ENCODE measurements at places on chromosomes 4 and X.

GRCh38 chr4:112251019-112251643, 19.5 kb downstream of the AP1AR start:
- DNase-seq = no peak

GRCh38 chrX:133715715-133716114, 269.7 kb downstream of the GPC3 start:
- no peak for DNase-seq

- no peak for DNase-seq
Observed at GRCh38 chr4:158209825-158210807, at the start of gene TMEM144. TMEM144 (plus strand) TSS chr4:158210486; CDS start chr4:158212668, 2,182 bp downstream.

DNA sequence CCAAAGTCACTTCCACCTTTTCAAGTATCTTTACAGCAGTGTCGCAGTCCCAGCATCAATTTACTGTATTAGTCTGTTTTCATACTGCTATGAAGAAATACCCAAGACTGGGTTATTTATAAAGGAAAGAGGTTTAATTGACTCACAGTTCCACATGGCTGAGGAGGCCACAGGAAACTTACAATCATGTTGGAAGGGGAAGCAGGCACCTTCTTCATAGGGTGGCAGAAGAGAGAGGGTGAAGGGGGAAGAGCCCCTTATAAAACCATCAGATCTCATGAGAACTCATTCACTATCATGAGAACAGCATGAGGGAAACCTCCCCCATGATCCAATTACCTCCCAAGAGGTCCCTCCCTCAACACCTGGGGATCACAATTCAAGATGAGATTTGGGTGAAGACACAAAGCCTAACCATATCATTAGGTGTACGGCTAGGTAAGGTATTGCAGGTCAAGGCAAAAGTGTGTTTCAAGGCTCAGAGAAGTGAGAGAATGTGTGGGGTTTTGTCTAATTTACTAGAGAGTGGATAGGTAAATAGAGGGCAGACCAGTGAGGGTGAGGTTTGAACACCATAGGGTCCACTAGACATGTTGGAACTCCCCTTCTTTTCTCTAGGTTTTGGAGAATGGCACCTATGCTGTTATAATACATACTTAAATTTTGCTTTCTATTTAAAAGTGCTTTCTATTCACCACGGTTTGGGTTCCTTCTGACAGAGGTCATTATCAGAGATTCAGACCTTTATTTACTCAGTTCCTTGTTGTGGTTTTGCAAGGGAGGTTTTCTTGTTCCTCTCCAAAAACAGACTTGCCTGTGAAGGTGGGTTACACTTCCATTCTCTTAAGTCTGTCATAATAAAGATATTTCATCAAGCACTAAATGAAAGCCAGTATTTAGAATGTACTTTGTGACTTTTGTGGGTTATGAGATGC, 186.6 kb downstream of the CPEB2 start:
- no peak for DNase-seq

DNA sequence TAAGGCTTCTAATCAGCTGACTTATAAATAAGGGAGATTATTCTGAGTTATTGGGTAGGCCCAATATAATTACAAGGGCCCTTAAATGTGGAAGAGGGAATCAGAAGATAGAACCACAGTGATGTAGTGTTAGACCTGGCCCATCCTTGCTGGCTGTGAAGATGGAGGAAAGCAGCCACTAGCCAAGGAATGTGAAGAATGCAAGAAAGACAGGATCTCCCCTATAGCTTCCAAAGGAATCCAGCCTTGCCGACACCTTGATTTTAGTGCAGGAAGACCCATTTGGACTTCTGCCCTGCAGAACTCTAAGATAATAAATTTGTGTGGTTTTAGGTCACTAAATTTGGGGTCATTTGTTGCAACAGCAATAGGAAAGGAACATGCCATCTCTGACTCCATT, 150.6 kb downstream of the SPATA18 start:
- no peak for DNase-seq

DNA sequence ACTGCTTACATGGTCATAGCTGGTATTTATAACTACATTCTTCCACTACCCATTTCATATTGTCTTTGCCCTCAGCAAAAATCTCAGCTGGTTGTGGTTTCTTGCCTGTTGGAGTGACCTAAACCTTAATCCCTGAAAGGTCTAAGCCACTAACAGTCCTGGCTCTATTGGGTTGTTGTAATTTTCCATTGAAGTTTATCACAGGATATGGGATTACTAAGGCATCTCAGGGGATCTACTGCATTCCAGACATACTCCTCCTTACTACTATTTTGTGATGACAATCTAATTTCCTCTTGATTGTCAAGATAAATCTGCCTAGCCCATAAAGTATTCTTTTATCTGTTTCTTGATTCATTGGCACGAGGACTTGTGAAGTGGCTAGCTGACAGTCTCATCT, 6.2 kb upstream of the OSTC start:
- DNase-seq = no peak

DNA sequence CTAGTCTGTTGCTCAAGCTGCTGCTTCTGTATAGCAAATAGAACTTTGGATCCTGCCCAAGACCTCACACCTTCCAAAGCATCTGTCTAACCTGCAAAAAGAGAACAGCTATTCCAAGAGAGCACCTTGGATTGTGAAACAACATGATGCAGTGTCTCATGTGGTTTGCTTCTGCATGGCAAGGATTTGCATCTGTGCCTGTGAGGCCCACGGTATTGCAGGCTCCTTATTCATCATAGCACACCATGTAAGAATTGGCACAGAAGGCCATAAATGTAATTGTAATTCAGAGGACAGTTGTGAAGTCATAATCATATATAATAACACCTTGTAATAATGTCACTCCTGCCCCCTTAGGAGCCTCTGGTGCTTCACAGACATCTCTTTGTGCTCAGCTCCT, 147.1 kb downstream of the ZNF674 start:
- DNase-seq = no peak

- DNase-seq = no peak
Observed at GRCh38 chr4:2671267-2671895, 84.8 kb downstream of the TNIP2 start.

DNA sequence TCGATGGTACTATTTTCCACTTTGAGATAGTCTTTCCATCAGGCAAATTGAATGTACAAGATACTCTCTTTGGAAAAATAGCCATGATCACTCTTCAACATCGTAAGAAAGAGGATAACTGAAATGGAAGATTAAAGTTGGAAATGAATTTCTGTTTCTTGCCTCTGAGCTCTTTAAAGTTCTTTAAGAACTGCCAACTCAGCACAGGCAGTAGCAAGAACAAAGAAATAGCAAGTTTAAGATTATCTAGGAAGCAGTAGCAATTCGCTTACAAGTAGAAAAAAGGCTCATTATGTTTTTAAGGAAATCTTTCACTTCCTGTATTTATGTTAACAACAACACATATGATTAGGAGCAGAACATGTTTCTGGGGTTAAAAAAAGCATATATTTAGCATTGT, 127.6 kb downstream of the CDS1 start:
- DNase-seq = no peak

DNA sequence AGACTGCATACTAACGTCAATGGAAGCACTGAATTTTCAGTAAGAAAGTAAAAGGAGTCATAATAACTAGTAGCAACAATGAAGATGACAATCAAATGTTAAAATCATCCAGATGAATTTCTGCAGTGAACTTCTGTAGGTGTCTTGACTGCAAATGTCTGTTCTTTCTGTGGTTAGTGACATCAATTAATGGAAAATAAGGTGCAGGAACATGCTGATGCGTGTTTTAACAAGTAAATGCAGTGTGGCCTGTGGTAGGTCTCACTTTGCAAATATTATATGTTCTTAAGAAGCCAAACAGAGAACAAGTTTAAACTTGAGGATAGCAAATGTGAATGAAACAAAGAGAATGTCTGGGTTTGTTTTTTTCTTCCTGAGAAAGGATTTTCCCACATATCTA, 2.6 kb upstream of the DTHD1 start:
- no peak for DNase-seq

DNA sequence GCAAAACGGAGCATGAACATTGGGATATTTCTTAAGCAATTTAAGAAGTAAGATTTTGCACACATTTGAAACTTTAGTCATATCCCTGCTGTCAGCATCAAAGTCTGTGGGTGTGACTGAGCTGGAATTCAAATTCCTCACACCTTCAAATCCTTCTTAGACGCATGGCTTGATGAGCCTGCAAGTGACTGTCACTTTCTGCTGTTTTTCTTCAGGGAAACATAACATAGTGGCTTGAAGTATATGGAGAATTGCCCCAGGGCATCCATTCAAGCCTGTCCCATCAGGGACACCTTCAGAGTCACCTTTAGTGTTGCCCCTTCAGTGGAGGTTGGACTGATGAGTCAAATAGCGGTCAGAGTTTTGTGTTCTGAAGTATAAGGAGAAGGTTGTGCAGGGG, 17.4 kb downstream of the FHDC1 start:
- no peak for DNase-seq

DNA sequence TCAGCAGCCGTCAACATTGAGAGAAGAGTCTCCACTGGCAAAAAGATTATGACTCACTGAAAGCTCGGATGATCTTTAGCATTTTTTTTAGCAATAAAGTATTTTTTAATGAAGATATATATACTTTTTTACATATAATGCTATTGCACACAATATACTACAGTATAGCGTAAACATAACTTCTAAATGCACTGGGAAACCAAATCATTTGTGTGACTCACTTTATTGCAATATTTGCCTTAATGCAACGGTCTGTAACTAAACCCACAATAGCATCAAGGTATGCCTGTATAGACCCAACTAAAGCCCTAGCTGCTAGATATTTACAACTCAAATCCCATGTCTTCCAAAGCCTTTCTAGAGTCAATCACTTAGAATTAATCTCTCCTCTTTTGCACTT, 52.3 kb upstream of the EDNRA start:
- no peak for DNase-seq

DNA sequence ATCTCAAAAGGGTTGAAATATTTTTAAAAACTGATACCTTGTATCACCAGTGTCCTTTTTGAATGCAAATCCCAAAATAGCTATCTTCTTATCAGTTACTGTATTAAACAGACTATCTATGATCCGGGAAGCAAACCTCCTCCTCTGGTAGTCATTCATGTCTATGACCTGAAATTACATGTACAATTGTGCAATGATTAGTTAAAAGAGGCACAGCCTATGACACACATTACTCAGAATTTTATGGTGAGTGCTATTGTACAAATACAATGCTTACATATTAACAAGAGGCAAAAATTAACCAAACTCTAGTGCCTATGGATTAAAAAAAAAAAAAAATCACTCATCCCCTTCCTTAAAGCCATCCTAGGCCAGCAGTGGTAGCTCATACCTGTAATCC, 21.7 kb downstream of the UGDH start:
- DNase-seq = no peak

GRCh38 chr4:39047681-39048080, 14.4 kb upstream of the KLHL5 start:
- DNase-seq = no peak

DNA sequence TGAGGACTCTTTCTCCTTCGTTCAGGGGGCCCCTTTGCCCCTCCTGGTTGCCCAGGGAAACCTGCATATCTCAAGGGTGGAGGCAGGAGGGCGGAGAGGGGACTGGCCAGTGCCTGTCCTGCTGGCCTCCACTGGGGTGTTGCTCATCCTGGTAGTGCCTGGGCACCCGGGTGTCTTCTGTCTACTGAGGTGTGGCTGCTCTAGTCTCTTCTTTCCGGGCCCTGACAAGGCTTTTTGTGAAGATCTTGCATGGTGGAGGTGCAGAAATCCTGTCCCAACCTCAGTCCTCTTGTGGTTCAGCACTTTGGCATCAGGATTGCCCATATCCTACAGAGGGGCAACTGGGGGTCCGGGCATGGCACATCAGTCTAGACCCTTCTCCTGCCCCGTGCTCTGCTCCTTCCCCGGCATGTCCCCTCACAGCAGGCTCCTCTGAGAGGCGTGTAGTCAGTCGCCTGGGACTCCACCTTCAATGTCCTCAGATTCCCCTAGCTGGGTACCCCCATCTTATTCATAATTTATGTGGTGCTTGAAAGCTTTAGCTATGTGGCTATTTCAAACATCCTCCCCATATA, 1.9 kb downstream of the CCDC110 start:
- no peak for DNase-seq

DNA sequence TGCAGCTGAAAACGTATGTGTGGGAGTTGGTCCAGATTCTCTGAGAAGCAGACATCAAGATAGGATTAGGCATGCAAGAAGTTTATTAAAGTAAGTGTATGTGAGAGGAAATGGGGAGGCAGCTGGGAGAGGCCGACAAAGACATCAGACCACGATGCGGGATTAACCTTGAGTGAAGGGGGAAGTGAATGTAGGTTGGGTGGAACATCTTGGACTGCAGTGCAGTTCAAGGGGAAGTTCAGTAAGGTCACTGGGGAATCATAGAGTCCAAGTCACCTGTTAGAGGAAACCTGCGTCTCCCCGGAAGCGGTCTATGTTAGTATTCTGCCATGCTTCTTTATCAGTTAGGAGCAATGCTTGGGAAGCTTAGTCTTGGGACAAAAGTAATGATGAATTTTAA, 22.0 kb downstream of the CXCL8 start:
- DNase-seq = no peak

- no peak for DNase-seq
Observed at GRCh38 chrX:97224148-97224547, 340.4 kb downstream of the RPA4 start.

- DNase-seq = no peak
Observed at GRCh38 chr4:67520141-67520540, 25.2 kb downstream of the CENPC start.

- DNase-seq = no peak
Observed at GRCh38 chr4:25667931-25668557, 12.4 kb downstream of the SLC34A2 start.

GRCh38 chr4:154294652-154295350, 196.8 kb downstream of the DCHS2 start:
- no peak for DNase-seq

- no peak for DNase-seq
Observed at GRCh38 chr4:1090465-1091440, 22.6 kb downstream of the RNF212 start.

DNA sequence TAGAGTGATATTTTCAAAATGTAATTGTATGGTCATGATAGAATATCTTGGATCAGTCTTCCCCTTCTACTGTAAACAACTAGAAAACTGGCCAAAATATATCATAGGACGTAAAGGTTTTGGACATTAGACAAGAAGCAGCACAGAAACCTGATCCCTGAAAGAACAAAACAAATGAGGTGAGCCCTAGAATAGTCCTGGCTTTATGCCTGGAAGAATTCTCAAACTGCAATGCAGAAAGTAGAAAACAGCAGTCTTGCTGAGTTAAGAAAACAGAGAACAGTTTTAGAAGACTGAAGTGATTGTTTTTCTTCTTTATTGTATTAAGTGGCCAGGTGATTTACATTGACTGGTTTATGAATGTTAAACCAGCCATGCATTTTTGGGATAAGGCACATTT, 19.5 kb downstream of the NSUN7 start:
- DNase-seq = no peak

DNA sequence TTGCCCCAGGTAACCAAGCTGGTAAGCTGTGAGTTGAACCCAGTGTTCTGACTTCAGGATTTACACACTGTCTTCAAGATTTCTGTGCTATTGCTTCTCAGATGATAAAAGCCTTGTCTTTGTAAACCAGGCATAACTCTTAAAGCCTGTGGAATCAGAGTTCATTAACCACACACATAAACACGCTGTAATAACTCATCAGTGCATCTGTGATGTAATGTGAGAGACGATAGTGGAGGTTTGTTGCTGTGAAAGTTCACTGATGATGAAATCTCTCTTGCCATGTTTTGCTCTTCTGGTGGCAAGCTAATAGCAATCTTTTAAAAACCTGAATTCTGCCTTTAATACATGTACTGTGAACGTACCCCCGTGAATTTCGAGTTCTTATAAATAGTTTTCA, 41.5 kb downstream of the CLCN4 start:
- no peak for DNase-seq

GRCh38 chr4:54187148-54187547, 41.9 kb upstream of the PDGFRA start:
- DNase-seq = no peak
